ENCODE measurements at places on chromosomes 6 and 20. TPM values are rescaled to one million over a fixed set of nuclear protein-coding genes. Genes with fewer than 3 reads are reported as not detected.

The WFDC2 gene
- polyA plus RNA-seq, result not detected

DNA sequence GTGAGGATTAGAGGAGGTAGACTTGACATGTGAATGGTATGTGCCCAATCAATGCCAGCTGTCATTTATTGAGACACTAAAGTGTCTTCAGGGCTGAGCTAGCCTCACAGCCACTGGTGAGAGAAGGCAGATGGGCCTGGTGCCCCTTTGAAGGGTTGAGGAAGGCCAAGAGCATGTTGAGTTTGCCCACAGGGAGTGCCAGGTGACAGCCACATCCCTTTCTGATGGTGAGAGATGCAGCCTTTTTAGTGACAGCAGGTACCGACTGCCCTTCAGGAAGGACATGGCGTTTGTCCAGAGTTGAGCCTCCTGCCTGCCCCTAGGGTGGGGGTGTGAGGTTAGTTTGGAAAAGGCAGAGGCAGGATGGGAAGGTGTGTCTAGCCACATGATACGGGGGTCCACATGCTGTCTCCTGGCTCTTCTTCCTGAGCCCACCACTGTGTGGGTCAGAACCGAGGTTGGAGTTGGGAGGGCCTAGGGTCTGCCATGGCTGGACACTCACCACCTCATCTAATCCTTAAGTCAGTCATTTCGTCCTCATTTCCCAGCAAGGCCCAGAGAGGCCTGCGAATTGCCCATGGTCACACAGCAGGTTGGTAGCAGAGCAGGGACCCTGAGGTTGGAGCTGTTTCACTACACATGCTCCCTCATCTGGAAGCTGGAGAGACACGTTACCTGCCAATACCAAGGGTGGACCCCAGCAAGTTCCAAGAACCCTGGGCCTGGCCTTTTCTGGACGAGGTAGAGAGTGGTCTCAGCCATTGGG lies 32.5 kb downstream of the SPDEF start:
- no peak for DNase-seq

DNA sequence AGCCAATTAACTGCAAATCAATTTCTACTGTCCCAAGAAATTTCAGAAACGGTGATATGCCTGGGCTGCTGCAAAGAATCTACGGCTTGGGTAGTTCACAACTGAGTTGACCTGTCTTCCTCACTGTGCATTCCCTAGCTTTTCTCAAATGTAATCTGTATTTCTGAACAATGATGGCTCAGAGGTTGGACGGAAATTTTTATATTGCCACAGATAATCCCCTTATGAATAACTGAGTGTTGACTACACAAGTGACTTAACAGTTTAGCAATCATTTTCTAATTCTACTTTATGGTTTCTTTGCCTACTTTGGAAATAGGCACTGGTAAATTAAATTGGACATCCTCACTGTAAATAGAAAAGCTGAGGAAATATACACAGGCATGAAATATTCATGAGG lies 94.5 kb downstream of the ARHGAP18 start:
- no peak for DNase-seq

The PLA2G7 gene
- polyA plus RNA-seq, result not detected

- DNase-seq, result no peak
Observed at GRCh38 chr6:137223370-137224131, 4.4 kb upstream of the IFNGR1 start.

GRCh38 chr20:64029293-64030117 lies 6.5 kb upstream of the C20orf204 start:
- DNase-seq, result no peak

The KCNQ5 gene
- polyA plus RNA-seq, result 1.6 TPM

GRCh38 chr6:164396071-164397047 lies 913.0 kb downstream of the C6orf118 start:
- DNase-seq, result no peak

The SYNCRIP gene
- polyA plus RNA-seq, result 7.6 TPM

The LSM14B gene
- 48.2 TPM for polyA plus RNA-seq

GRCh38 chr6:99184696-99185095 lies 164.8 kb downstream of the FAXC start:
- no peak for DNase-seq

The LINC00237 gene
- not detected for polyA plus RNA-seq

The PTK6 gene
- 0.07 TPM for polyA plus RNA-seq

GRCh38 chr20:39874049-39874893 lies 814.8 kb downstream of the MAFB start:
- DNase-seq, result no peak

- DNase-seq, result no peak
Observed at GRCh38 chr6:21636876-21637275, 43.3 kb downstream of the SOX4 start.

- DNase-seq, result no peak
Observed at GRCh38 chr6:73369563-73369962, at the start of gene OOEP. Gene OOEP (minus strand): TSS chr6:73369897. CDS start chr6:73369792, 105 bp downstream.

- no peak for DNase-seq
Observed at GRCh38 chr6:63516186-63516944, 55.9 kb upstream of the LOC128125822 start.

The ECT2L gene
- not detected for polyA plus RNA-seq

GRCh38 chr6:106163966-106164877 lies 78.1 kb downstream of the PRDM1 start:
- DNase-seq, result peak; percentile 65

DNA sequence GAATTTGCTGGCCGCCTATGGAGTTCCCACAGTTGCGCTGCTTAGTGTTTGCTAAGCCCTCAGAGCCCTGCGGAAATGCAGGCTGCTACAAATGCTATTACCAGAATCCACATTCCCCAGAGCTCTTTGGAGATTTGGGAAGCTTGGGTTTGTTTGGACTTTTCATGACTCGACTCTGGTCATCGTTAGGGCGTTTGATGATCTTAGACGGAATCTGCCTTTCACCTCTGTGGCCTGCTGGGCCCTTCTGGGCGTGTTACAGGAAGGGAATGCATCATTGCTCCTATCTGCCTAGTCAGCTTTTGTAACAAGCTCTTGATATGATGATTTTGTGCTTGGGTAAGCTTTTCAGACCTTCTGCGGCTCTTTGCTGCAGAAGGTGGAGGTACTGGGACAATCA lies 50.8 kb downstream of the EYA2 start:
- no peak for DNase-seq

DNA sequence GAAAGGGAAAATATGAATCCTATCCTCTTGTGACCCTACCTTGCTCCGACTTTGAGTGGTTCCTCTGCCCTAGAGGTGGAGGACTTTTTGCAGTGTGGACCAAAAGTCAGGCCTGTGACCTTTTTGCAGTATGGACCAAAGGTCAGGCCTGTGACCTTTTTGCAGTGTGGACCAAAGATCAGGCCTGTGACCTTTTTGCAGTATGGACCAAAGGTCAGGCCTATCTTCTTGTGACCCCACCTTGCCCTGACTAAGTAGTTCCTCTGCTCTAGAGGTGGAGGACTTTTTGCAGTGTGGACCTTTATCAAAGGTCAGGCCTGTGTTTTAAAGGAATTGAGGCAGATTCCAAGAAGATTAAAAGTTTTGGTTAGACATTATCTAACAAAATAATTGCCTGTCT lies 10.9 kb upstream of the ERVFRD-1 start:
- no peak for DNase-seq
